ENCODE measurements at places on chromosomes 6 and 20. TPM values are rescaled to one million over a fixed set of nuclear protein-coding genes. Genes with fewer than 3 reads are reported as not detected.

Gene TREM2
- total RNA-seq: not detected

Gene COL21A1
- total RNA-seq: 20.5 TPM

Gene SOX18
- total RNA-seq: not detected

DNA sequence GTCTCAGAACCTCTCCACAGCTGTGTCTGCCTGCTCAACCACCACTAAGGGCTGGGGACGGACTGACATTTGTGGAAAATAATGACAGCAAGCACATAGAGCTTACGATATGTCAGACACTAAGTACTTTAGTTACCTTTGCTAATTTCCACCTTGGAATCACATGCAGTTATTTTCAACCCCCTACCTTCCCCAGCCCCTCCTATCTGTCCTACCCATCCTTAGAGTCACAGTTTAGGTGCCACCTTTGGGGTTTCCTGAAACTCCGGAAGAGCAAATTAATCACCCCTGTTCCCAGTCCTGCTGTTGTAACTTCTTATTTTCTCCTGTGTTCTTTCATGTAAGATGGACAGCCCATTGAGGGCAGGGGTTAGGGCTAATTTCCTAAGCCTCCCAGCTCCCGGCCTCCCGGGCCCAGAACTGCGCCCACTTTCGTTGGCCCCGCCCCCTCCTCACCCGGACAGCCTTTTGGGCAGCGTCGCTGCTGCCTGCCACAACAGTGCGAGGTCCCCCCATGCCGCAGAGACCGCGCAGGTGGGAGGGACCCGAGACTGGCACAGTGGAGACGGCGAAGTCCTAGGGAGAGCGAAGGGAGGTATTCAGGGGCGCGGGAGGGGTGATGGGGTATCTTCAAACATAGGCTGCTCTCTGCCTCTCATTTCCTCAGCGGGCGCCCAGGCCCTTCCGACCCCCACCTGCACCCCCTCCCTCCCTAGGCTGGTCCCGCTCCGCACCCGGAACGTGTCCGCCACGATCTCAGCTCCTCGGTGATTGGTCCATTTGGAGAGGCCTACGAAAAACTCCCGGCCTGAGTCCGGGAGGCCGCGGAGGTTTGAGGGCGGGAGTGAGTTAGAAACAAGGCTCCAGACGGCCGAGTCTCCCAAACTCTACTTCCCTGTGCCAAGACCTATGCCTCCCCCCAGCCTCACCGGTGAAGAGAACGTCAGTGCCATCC, 1.1 kb downstream of the DDAH2 start:
- H3K36me3 ChIP-seq: peaks cover 46% of the 10 kb centered on the region
- H3K27me3 ChIP-seq: no peaks in the 10 kb centered on the region
- DNase-seq: no peak
- H3K4me1 ChIP-seq: peaks cover 14% of the 10 kb centered on the region

- H3K27ac ChIP-seq: peak overlapping the region; percentile 52
- peaks cover 13% of the 10 kb centered on the region for H3K4me1 ChIP-seq
- no peak overlapping the region for H3K4me3 ChIP-seq
- H3K36me3 ChIP-seq: peaks cover 8% of the 10 kb centered on the region
- DNase-seq: no peak
- H3K27me3 ChIP-seq: no peaks in the 10 kb centered on the region
Measured at GRCh38 chr20:47204008-47204849, 152.3 kb downstream of the ZMYND8 start.

- no peaks in the 10 kb centered on the region for H3K27me3 ChIP-seq
- H3K27ac ChIP-seq: no peak overlapping the region
Measured at GRCh38 chr6:110512991-110513390, 36.6 kb upstream of the SLC22A16 start.

GRCh38 chr20:44208770-44209169, 1.8 kb downstream of the OSER1 start:
- H3K4me3 ChIP-seq: peak overlapping the region; percentile 100
- DNase-seq: no peak
- no peaks in the 10 kb centered on the region for H3K27me3 ChIP-seq
- H3K36me3 ChIP-seq: peaks cover 9% of the 10 kb centered on the region
- H3K27ac ChIP-seq: peak overlapping the region; percentile 100

- peaks cover 16% of the 10 kb centered on the region for H3K4me1 ChIP-seq
- H3K36me3 ChIP-seq: no peaks in the 10 kb centered on the region
- no peak for DNase-seq
- H3K27me3 ChIP-seq: peaks cover 6% of the 10 kb centered on the region
- H3K27ac ChIP-seq: no peak overlapping the region
Measured at GRCh38 chr20:51928931-51929330, 126.6 kb upstream of the SALL4 start.

DNA sequence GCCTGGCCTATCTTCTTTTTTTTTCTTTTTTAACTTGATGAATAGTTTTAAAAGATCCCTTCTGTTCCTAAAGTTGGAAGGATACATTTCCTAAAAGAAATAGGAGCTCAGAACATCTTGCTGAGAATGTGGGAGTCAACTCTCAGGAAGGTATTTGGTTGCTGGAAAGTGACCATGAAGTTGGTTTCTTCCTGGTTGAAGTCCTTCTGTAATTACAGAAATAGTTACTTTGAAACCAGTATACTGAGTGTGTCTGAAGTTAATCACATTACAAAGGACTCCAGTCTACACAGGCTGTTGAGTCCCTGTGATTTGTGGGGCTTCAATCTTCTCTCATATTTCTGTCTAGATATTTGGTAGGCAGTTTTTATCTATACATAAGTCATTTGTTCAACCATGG, 9.8 kb upstream of the PLEKHG1 start:
- DNase-seq: no peak
- H3K27ac ChIP-seq: no peak overlapping the region
- peaks cover 2% of the 10 kb centered on the region for H3K4me1 ChIP-seq
- no peaks in the 10 kb centered on the region for H3K27me3 ChIP-seq
- H3K4me3 ChIP-seq: no peak overlapping the region

DNA sequence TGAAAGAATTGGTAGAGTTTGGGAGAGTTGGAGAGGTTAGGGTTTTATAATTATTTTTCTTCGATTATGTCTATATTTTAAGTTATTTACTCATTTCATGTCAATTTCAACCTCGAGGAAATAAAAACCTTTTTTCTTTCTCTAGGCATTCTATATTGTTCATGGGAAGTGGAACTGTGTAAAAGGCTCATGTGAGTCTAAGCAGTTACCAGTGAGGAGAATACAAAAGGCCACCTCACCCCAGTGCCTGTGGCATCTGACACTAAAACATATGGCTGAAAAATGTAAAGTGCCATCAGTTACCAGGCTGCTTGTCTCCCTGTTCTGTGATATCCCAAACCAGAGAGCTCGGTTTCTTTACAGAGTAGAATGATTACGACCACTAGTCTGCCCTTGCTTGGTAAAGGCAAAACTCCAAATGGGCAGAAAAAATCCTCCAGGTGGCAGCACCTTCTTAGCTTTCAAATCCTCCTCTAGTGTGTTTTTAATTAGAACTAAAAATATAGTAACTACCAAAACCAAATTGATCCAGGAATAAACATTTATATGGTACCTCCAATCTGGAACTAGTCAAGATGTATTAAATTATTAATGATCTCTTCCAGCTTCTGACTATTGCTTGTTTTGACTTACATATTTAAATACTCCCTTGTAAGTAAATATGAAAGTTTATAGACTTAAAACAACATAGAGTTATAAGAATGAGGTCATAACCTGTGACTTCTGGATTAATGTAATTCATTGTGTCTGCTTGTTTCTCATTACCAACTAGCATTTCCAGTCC, 122.6 kb upstream of the MCHR2 start:
- no peak overlapping the region for H3K4me3 ChIP-seq
- H3K27ac ChIP-seq: no peak overlapping the region
- peaks cover 4% of the 10 kb centered on the region for H3K27me3 ChIP-seq
- peak; percentile 18 for DNase-seq

All from progenitor cell of endocrine pancreas (in vitro differentiated cells).